ENCODE measurements at places on chromosomes 1 and 21. TPM values are rescaled to one million over a fixed set of nuclear protein-coding genes. Genes with fewer than 3 reads are reported as not detected.

DNA sequence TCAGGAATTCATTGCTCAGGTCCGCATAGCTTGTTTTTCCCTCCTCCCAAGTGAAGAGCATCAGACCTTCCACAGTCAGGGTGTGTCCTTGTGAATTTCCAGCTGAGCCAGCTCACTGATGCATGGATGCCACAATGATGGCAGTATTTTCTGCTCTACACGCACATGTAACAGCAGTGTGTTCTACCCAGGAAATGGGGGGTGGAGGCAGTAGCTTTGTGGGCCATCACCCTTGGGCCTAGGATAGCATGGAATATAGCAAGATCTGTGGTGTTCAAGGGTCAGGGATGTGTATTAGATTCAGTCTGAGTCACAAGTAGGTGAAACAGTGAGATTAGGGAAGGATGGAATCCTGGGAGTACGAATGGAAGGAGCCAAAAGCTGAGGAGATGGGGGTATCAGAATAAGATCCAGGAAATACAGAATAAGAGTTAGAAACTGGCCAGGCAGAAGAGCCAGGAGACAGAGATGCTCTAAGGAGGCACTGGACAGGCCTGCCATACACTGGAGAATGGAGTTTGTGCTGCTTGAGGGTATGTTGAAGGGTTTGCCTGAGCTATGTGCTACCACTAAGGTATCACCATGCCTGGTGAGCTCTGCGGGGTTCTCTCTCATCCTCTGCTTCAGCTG lies 90.6 kb upstream of the CNIH3 start:
- DNase-seq, result no peak

The UTP11 gene
- total RNA-seq, result 39.6 TPM

- DNase-seq, result no peak
Observed at GRCh38 chr1:225755671-225756319, 21.8 kb upstream of the SRP9 start.

The SLC25A34 gene
- total RNA-seq, result 34.0 TPM

- DNase-seq, result peak; percentile 16
Observed at GRCh38 chr1:214438075-214438474, 113.3 kb downstream of the PTPN14 start.

The GCSAML gene
- 0.19 TPM for total RNA-seq

DNA sequence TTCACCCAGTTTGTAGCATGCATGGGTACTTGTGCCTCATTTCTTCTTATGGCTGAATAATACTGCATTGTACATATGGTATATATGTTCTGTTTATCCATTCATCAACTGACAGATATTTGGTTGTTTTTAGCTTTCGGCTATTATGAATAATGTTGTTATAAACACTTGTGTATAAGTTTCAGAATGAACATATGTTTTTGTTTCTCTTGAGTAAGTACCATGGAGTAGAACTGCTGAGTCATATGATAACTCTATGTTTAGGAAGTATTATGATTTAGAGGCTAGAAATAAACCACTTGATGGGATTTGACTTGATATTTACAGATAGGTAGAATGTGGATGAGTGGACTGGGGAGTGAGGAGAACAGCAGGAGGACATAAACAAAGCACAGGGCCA lies 48.6 kb downstream of the WNT2B start:
- no peak for DNase-seq

- no peak for DNase-seq
Observed at GRCh38 chr1:217747156-217747769, 116.1 kb downstream of the SPATA17 start.

DNA sequence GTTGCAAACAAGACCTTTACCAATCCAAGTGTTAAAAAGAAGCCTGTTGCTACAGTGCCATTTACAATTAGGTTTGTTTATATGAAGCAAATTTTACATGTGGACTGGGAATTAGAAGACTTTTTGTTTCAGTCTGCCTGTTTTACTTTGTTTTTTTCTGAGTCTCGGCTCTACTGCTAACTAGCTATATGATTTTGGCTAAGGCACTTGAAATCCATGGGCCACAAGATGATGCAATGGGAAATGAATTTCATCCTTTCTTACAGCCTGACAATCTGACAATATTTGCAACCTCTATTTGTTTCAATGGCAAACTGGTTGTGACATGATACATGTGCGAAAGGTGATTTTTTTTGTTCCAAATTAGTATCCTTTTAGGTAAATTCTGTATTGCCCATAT lies 3.7 kb upstream of the PEX11B start:
- DNase-seq, result no peak

DNA sequence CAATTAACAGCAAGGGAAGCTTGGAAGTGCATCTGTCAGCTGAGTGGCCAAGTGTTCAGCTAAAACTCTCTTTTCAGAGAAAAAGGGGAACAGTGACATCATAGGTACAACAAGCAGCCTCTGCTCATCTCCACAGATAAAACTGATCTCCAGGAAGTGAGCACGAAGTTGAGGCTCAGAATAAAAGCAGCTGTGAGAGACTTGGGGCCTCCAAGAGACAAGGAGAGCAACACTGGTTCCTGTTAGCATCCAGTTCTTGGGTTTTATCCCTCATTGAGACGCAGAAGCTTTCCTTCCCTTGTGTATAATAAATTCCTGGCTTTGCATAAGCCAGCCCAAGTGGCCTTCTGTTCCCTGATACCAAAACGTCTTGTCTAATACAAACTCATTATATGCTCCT lies 20.0 kb upstream of the CNN3 start:
- DNase-seq, result no peak

The KRTAP11-1 gene
- not detected for total RNA-seq

DNA sequence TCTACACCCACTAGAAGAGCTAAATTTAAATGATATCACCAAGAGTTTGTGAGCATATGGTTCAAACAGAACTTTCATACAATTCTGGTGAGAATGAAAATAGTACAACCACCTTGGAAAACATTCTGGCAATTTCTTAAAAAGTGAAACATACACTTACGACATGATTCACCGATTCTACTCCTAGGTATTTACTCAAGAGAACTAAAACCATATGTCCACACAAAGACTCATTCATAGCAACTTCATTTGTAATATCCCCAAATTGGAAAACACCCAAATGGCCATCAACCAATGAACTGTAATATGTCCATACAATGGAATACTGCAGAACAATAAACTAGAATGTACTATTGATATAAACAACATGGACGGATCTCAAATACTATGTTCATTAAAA lies 51.2 kb upstream of the ADAM30 start:
- DNase-seq, result no peak

DNA sequence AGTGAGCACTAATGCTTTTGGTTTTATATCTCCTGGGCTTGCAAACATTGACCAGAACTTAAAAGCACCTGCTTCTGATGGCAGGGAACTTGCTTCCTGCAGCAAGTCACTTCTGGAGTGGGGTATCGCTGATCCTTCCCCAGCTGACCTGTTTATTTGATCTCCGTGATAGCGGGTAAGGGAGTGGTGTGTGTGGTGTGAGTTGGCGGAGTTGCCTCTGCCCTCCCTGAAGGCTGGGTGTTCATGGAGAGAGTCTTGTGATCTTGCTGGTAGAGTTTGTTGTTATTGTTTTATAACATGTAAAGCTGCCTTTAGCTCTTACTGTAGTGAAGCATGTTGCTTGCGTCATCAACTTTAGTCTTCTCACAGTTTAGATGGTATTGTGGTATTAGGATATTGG lies 3.9 kb downstream of the MFN2 start:
- DNase-seq, result no peak

The IL10 gene
- total RNA-seq, result 0.38 TPM

DNA sequence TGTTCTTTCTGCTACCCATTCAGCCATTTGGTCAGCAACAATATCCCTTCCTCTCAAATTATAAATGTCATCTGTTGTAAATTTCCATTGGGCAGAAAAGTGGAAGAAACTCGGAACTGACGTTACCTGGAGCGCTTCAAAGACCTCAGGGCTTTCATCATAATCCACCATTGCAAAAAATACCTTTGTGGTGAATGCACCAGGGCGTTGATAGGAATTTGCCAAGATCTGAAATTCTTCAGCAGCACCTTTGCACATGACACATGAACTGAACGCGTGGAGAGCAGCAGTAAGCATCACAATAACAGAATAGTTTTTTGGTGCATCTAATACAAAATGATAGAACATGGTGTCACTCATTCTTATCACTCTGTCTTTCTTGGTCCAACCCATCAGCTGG lies 3.1 kb upstream of the TEKT2 start:
- no peak for DNase-seq

The OR10J1 gene
- total RNA-seq, result not detected

DNA sequence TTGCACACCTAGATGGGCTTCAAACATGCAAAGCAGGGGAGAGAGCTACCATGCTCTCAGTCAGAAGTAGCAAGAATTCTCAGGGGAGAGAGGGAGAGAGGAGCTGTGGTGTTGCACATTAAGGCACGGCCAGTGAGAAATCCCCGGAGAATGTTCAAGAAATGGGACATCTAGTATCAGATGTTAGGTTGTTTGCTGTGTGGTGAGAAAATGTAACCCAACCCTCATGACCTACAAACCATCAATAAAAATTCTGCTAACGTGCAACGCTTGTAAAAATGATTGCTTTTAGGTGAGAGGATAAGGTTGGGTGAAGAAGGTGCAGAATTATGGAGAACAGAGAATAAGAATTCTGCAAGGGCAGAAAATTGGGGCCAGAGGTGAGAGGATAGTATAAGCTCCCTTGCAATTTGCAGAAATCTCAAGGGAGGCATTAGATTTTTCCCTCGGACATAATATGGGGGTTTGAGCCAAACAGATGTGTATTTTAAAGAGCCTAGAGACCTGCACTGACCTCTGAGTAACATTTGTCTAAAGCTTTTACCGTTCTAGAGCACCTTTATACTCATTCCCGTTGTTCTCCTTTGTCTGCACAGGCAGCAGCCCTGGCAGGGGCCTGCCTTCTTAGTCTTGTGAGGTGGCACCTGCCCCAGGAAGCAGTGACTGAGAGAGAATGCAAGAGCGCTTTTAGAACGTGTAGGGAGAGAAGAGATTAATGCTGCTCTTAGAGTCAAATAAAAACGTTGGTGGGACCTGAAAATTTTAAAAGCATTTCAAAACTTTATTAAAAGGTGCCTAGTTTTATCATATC lies 25.4 kb upstream of the KIAA0040 start:
- no peak for DNase-seq

The AK2 gene
- total RNA-seq, result 121 TPM

The CRYZL1 gene
- total RNA-seq, result 24.9 TPM

GRCh38 chr1:119388450-119388849 lies 19.9 kb downstream of the HAO2 start:
- DNase-seq, result no peak

DNA sequence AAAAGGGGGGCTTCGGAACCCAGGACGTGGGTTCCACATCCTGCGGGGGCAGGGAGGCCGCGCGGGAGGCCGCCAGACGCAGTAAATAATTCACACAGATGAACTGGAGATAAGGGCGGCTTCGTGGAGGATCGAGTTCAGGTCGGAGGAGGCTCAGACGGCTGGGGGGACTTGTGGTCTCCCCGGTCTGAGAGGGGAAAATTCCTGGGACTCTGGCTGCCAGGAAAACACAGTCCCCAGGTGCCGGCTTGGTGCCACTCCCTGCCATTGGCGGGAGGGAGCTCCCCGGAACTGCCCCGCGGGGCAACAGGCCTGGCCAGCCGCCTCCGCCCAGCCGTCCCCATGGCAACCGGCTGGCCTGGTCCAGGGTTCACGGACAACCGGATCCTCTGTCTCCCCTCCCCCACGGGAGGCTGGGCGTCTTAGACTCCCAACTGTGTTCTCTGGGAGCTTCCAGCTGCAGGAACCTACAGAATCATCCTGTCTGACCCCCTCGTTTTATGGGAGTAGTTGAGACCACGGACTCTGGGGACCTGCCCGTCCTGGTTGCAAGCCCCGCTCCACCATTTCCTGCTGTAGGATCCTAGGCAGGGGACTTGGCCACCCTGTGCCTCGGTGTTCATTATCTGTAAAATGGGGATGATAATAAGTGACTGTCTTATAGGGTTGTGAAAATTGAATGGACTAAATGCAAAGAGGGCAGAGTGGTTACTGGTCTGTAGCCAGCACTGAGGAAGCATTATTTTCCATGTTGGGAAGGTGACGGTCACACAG lies 9.6 kb downstream of the CAMK2N1 start:
- DNase-seq, result peak; percentile 44

GRCh38 chr1:108017698-108018097 lies 52.7 kb upstream of the VAV3 start:
- no peak for DNase-seq

The TFF3 gene
- 2.9 TPM for total RNA-seq

- DNase-seq, result no peak
Observed at GRCh38 chr1:47968556-47968888, 28.7 kb downstream of the TRABD2B start.

The GNAT2 gene
- not detected for total RNA-seq

The S100A1 gene
- 2,012 TPM for total RNA-seq

GRCh38 chr1:226223786-226224244 lies 351 bp downstream of the MIXL1 start:
- DNase-seq, result no peak

The FCN3 gene
- 27.3 TPM for total RNA-seq
